ENCODE measurements at places on chromosomes 3 and 15. TPM values are rescaled to one million over a fixed set of nuclear protein-coding genes. Genes with fewer than 3 reads are reported as not detected.

DNA sequence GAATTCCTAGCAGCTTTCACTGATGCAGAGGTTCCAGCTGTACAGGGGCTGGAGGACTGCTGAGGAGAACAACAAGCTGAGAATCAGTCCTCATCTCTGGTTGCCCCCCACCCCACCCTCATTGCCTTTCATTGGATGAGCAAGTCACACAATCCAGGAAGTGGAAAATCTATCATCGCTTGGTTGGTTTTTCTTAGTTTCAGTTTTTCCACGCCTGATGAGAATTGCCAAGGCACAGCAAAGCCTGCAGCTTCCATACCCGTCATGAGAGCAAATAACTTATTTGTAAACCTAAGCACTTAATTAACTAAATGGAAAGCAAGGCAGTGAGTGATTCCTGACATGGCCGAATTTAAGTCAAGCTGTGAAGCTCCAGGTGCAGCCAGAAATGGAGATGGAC is 21.4 kb upstream of the LIPC start:
- no peaks in the 10 kb centered on the region for H3K36me3 ChIP-seq
- H3K4me3 ChIP-seq: peak overlapping the region; percentile 43
- DNase-seq: no peak
- H3K27me3 ChIP-seq: no peaks in the 10 kb centered on the region

DNA sequence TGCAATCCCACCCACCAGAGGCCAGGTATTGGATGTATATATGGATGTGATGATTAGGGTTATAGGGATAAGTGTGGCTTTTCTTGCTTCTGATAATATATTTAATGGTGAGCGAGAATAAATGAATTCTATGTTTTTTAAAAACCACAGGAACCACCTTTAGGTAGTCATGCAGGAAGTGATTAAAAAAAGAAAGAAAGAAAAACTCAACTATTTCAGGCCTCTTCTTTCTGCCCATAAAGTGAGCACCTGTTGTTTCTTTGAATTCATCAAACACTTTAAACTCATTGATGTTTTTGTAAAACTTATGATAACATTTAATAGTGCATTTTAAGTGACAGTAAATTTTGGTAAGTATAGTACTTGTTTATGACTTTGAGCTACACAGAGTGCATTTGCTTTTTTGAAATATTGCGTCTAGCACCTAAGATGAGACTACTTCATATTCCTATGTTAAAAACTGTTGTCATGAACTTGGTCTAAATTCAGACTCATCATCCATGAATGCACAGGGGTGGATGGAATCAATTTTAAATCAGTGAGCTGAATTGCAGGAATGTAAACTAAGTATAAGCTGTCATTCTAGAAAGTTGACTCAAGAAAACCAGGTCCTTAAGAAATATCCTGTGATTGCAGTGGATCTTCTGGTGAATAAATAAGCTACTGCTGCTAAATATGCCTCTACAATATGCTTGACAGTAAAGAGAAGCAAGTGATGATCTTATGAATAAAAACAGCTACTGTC is 764.4 kb upstream of the NECTIN3 start:
- H3K27ac ChIP-seq: no peak overlapping the region
- no peak for DNase-seq
- H3K4me1 ChIP-seq: no peaks in the 10 kb centered on the region

DNA sequence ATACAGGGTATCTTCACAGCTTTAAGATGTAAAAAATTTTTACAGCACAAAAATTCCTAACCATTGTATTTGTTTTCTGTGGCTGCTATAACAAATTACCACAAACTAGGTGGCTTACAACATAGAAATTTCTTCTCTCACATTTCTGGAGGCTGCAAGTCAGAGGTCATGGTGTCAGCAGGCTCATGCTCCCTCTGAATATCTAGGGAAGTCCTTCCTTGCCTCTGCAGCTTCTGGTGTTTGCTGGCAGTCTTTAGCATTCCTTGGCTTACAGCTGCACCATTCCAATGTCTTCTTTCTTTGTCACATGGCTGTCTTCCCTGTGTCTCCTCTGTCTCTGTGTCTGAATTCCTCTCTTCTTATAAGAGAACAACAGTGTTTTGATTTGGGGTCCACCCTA is 310.2 kb upstream of the SUCLG2 start:
- H3K4me3 ChIP-seq: no peak overlapping the region
- no peaks in the 10 kb centered on the region for H3K4me1 ChIP-seq
- no peaks in the 10 kb centered on the region for H3K27me3 ChIP-seq
- H3K27ac ChIP-seq: no peak overlapping the region
- H3K36me3 ChIP-seq: no peaks in the 10 kb centered on the region

- no peak overlapping the region for H3K27ac ChIP-seq
- no peaks in the 10 kb centered on the region for H3K36me3 ChIP-seq
- H3K4me1 ChIP-seq: peaks cover 17% of the 10 kb centered on the region
- H3K27me3 ChIP-seq: no peaks in the 10 kb centered on the region
- DNase-seq: no peak
These were observed 81.0 kb downstream of the FBXL2 start for GRCh38 chr3:33358172-33358781.

Gene VPS33B
- total RNA-seq: 4.8 TPM

GRCh38 chr3:78660957-78661356 is 1106.8 kb downstream of the ROBO1 start:
- H3K36me3 ChIP-seq: peaks cover 10% of the 10 kb centered on the region
- H3K4me3 ChIP-seq: no peak overlapping the region
- DNase-seq: no peak
- H3K4me1 ChIP-seq: no peaks in the 10 kb centered on the region
- no peaks in the 10 kb centered on the region for H3K27me3 ChIP-seq
- no peak overlapping the region for H3K27ac ChIP-seq

Gene STAB1
- total RNA-seq: 67.2 TPM
